ENCODE measurements at places on chromosomes 3 and 15.

GRCh38 chr3:33041909-33042308 lies 55.0 kb downstream of the GLB1 start:
- DNase-seq = no peak

DNA sequence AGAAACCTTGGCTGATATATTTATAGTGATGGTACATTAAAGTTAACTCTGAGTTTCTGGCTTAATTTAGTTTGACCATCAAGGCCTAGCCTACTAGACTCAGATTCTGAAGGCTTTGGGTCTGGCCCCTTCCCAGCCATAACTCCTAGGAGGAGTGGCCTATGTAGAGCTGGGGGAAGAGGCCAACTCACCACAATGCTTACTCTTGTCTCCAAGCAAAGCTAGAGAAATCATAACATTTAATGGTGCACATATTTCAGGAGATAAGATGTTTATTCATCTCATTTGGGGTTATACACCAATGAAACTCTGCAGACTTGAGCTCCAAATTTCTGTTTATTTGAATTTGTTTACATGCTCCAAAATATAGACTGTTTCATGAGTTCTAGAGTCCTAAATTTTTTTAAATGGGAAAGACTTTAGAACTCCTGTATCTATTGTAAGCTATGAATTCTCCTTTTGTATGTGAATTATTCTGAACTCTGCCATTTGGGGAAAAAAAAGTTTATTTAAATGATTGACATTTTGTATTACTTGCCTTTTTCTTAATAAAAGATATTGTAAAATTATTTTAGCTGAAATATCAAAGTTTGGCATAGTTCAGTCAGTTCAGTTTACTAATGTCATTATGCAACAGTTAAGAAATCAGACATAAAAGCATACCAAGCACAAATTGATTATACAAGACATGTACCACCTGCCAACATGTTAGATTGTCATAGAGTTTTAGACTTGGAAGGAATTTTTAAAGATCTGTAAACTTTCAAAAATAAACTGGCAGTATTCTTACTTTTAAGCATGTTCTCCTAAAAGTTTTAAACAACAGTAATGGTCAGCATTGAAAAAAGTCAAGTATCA lies 143.4 kb upstream of the NR2E3 start:
- DNase-seq = no peak

DNA sequence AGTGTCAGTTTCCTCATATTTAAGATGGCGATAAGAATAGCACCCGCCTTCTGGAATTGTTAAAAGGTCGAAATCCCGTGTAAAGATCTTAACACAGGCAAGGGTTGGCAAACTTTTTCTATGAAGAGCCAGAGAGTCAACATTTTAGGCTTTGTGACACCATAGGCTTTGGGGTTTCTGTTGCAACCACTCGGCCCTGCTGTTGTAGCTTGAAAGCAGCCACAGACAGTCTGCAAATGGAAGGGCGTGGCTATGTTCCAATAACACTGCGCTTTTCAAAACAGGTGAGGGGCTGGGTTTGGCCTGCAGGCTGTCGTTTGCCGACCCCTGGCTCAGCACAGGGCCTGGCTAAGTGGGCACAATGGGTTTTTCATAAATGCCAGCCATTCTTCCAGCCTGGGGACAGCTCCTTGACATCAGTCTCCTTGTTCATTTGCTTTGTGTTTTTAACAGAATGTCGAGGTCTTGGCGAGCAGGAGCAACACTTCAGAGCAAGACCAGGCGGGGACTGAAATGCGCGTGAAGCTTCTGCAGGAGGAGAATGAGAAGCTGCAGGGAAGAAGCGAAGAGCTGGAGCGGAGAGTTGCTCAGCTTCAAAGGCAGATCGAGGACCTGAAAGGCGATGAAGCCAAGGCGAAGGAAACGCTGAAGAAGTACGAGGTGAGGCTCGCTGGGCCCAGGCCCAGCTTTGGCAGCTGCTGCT lies 75.2 kb upstream of the MYZAP start:
- no peak for DNase-seq

GRCh38 chr3:38640661-38641452 lies 8.6 kb downstream of the SCN5A start:
- no peak for DNase-seq

GRCh38 chr3:130299531-130299930 lies 45.9 kb upstream of the COL6A5 start:
- DNase-seq = no peak

- DNase-seq = no peak
These were observed 174.5 kb downstream of the FNDC3B start for GRCh38 chr3:172213904-172214303.

DNA sequence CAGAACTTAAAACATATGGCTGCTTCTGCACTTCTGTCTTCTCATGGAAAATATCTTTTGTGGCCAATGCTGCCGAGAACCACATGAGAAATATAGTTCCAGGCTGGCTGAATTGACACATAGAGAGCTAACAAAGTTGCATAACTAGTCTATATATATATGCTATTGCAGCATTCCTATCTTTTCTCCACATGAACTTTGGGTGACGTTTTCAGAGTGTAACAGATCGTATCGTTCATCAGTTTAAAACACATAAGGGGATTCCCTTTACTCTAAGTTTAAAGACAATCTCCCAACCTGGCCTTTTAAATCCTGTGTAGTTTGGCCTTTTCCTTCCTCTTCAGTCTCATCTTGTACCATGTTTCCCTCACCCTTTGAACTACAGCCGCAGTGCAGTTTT lies 394.2 kb upstream of the CBLB start:
- DNase-seq = no peak
